WTC11 (cell line): ENCODE measurements at places on chromosomes 6 and 20. TPM values are rescaled to one million over a fixed set of nuclear protein-coding genes. Genes with fewer than 3 reads are reported as not detected.

DNA sequence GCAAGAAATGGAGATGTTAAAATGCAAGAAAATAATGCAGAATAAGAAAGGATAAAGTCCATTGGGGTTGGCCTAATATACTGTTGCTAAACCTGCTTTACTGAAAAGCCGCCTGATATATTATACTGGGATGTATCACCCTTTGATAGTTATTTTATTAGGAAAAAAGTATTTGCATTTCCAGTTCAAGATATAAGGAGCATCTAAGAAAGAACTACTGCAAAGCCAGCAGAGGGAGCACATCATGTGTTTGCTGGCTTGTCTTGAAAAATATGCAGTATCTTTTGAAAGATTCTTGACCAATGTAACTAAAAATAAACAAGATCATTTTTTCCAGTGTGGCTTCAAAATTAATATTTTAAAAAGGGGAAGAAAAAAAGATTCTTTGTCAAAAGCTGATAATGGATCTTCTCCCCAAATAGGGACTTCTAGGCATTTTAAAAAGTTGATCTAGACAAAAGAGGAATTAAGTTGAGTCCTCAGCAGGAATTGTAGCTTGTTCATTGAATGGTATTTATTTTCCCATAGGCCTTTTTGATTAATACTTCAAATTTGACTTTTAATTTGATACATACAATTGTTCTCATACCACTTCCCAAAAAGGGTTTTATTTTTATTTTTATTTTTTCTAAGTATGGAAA is 214.9 kb downstream of the ZFAND3 start:
- DNase-seq, result no peak

- DNase-seq, result no peak
Observed at GRCh38 chr6:53715434-53715833, 49.9 kb upstream of the KLHL31 start.

DNA sequence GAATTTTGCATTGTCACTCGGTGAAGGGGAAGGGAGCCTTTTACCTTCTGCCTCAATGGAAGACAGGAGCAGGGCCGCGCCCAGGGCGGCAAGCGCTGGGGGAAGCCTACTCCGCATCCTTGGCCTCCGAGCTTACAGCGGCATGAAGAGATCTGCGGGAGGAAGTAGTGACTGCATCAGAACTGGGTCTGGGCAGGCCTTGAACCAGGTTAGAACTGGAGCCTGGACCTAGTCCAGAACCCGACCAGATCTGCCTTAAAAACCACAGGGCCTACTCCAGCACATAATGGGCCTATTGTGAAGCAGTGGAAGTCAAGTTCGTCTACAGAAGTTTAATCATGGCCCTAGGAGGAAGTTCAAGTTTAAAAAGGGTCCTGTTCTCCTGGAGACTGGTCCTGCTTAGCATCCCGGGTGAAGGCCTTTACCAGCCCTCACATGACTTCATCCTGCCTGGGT is 3.1 kb downstream of the COL12A1 start:
- DNase-seq, result no peak

DNA sequence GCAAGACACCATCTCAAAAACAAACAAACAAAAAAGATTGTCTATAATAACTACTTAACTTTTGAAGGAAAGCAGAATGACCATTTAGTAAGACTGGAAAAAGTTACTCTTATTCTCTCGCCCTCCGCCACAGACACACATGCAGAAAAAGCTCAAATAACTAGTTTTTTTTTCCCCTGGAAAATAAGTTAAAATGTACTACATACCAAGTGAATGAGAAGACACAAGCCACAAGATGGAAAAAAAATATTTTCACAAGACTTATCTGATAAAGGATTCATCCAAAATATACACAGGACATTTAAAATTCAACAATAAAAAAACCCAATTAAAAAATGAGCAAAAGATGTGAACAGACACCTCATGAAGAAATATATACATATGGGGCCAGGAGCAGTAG is 31.9 kb downstream of the NUDT3 start:
- DNase-seq, result no peak

- no peak for DNase-seq
Observed at GRCh38 chr6:37289931-37290330, 32.0 kb upstream of the TMEM217 start.

- no peak for DNase-seq
Observed at GRCh38 chr6:119961450-119961849, 611.9 kb upstream of the MAN1A1 start.

GRCh38 chr20:58618351-58619076 is 32.6 kb upstream of the STX16 start:
- no peak for DNase-seq

GRCh38 chr6:53727748-53728147 is 62.2 kb upstream of the KLHL31 start:
- DNase-seq, result no peak

The ABCF1 gene
- 98.7 to 102 TPM (median 101 TPM) in 3 replicates for total RNA-seq

The PBX2 gene
- total RNA-seq, result 130 to 165 TPM (median 150 TPM) in 3 replicates

DNA sequence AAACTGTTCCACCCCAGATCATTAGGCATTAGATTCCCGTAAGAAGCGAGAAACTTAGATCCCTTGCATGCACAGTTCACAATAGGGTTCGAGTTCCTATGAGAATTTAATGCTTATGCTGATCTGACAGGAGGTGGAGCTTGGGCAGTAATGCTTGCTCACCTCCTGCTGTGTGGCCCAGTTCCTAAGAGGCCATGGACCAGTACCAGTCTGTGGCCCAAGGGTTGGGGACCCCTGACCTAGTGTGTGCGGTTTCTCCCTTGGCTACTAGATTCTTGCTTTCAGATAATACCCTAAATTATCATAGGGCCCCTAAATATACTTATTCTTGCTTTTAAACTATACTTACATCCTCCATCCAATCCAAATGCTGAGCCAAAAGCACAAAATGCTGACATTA is 1.9 kb upstream of the GPSM3 start:
- DNase-seq, result no peak

GRCh38 chr6:13302291-13302690 is 26.0 kb downstream of the TBC1D7 start:
- no peak for DNase-seq

The CCM2L gene
- 7.8 to 10.9 TPM (median 9.1 TPM) in 3 replicates for total RNA-seq

DNA sequence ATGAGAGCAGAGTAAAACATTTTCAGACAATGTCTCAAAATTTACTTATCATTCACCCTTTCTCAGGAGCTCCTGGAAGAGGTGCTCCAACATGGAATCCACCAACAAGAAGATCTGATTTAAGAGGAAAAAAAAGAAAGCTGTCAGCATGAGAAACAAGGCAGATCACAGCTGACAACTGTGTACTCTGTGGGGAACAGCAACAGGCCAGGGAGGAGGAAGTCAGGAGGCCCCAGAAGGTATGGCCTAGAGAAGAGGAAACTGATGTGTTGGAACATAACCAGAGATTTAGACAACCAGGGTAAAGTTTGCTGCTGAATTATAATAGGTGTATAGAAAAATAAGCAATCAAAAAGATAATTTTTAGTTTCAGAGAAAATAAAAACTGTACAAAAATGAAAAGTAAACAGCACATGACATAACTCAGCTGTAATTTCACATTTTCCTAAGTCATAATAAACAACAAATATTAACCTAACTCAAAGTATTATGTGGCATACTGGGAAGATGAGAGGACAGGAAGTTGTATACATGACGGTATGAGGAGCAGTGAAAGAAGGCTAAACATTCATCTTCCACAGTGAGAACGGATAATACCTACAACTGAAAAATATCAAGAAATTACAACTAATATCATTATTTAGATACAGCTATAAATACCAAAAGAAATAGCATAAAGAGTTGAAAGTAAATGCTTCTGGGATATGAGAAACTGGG is 113.6 kb upstream of the EMILIN3 start:
- DNase-seq, result no peak

GRCh38 chr6:121544691-121545090 is 109.2 kb downstream of the GJA1 start:
- no peak for DNase-seq

DNA sequence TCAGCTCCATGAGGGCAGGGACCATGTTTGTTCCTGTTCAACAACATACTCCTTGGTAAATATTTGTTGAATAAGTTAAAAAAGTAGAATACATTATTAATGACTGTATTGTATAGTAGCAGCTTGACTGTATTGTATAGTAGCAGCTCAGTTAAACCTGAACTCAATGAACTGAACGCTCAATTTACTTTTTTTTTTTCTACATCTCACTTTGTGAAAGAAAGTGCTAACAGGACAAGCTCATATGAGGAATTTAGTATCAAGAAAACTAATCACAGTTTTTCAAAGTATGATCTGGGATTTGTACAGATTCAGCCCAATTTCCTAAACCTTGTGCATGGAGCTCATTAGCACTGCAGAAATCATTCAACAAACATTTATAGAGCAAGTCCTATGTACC is 38.8 kb upstream of the NR2E1 start:
- no peak for DNase-seq

DNA sequence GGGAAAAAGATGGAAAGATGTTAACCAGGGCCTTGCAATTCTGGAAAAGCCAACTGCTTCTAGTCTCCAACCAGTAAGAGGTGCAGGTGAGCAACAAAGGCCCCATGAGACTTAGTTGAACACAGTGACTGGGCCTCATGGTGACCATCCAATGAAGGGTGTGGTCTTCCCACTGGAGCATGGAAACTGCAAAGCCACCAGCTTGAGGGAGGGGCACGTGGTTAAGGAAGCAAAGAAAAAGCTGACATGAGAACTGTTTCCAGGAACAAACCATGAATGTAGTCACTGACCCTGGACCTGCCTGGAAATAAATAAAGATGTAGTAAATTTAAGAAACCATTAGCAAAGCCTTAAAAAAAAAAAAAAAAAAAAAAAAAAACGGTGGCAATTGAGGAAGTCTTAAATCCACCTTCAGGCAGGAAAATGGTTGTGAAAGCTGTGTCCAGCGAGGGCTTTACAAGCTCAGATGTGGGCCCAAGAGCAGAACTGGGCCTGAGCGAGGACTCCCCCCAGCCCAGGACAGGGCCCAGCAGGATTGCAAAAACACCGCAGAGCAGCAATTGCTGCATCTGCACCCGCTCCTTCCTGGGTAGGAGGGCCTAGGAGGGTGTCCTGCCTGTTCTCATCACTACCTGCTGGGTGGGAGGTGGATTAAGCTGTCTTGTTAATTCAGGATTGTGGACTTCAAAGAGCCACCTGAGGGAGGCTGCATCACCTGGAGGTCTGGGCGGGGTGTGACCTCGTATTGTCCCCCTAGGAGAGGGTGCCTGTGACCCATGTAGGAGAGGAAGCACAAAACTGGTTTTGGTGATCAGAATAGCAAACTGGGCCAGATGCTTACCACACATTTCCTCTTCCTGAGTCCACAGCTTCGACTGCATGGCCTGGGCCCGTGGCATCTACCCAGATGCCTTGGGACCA is 10.3 kb downstream of the GFRA4 start:
- DNase-seq, result no peak

DNA sequence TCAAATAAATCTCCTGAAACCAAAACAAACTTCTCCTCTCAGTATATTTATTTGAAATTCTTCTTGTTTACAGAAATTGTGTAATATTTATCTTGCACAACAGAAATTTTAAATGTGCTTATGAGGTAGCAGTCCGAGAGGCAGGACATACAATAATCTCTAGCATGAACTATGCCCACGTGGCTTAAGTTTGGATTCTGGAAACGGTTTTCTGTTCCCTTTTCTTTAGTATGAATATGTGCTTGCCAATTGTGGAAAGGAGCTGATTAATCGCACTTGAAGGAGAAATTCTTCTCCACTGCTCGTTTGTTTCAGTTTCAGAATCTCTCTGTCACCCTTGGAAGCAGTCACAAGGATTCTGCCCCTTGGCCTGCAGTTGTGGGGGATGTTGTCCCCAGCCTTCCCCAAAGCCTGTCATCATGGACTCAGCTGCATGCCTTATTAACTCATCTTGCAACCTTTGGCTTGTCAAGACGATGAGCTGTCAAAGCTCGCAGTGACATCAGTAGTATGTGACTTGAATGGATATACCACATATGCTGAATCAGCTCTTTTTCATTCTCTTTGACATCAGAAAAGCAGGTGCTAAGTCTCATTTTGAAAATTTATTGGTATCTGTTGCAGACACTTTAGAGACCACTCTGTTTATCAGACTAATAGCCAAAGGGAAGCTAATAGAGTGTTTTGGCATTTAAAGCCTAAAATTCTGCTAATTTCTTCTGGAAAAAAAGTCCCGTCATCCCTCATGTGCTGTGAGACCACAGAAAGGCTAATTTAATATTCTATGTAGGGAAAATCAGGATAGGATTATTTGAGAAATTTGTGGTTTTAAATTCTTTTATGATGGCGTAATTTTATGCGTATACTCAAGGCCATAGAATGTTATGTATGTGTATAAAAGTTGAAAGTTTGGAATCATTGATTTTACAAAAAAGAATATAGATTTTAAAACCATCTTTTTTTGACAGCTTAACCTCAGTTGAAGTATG is 186.8 kb downstream of the ARID1B start:
- DNase-seq, result no peak
